ENCODE measurements at places on chromosomes 16 and 17. TPM values are rescaled to one million over a fixed set of nuclear protein-coding genes. Genes with fewer than 3 reads are reported as not detected.

TMC7 gene
- 0.43 TPM for total RNA-seq

PIPOX gene
- total RNA-seq = 91.7 TPM

EMC8 gene
- 29.6 TPM for total RNA-seq

CSF3 gene
- 1.4 TPM for total RNA-seq

GLP2R gene
- total RNA-seq = not detected

C1QTNF1 gene
- 45.7 TPM for total RNA-seq

TMEM92 gene
- total RNA-seq = not detected

KRT23 gene
- not detected for total RNA-seq

MGRN1 gene
- total RNA-seq = 11.6 TPM

DNA sequence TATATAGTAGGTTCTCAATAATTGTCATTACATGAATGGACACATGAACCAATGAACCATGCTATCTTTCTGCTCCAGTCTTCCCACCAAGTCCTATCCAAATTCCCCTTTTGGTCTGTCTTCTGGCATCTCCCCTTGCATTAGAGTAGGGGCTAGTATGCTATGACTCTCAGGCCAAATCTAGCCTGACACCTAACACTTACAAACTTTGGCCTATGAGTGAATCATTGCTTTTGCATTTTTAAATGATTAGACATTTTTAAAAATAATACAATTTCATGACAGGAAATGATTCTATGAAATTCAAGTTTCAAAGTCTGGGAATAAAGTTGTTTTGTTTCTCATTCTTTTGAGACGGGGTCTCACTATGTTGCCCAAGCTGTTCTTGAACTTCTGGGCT, 102.5 kb upstream of the MAF start:
- DNase-seq = no peak

DNA sequence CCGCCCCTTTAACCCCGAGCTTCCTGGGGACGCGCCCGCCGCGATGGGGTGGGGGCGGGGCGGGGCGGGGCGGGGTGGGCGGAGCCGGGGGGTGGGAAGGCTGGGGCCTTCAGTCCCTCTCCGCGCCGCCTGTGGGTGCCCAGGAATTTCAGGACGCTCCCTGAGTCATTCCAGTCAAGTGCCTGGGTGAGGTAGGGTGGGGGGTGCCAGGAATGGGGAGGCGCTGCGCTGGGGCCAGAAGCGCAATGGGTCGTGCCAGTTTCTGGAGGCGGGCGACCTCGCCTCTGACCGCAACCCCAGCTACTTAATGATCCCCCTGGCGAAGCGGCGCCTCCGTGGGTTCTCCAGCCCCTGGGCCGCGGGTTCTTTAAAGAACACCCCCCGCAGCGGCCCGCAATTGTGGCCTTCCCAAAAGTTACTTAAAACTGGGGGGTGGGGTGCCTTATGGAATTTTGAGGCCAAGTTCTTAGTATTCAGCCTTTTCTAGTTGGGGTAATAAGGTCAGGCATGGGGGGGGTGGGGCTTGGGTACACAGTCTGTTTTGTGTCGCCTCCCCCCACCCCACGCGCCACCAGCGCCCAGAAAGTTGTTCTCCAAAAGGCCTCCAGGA, 826 bp upstream of the GSE1 start:
- DNase-seq = peak; percentile 86

- peak; percentile 62 for DNase-seq
Measured at GRCh38 chr17:19753661-19754463, 5.8 kb upstream of the ALDH3A1 start.

DNA sequence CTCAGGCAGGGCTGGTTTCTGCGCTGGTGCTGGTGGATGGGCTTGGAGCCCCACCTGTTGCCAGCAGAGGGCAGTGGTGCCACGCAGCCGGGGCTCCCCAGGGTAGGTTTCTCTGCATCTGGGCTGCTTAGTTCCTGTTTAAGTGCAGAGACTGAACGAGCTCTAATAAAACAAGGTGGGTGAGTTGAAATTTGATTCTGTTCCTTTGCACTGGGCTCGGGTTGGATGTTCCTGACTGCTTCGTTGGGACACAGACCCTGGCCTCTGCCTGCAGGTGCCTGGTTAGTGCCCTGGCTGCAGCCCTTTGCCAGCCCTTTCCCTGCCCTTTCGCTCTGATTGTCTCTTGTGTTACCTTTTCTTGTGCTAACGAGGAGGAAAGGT, 30.0 kb downstream of the TBCD start:
- peak; percentile 93 for DNase-seq

- DNase-seq = no peak
Measured at GRCh38 chr17:59493867-59494266, 71.5 kb upstream of the DHX40 start.

DNA sequence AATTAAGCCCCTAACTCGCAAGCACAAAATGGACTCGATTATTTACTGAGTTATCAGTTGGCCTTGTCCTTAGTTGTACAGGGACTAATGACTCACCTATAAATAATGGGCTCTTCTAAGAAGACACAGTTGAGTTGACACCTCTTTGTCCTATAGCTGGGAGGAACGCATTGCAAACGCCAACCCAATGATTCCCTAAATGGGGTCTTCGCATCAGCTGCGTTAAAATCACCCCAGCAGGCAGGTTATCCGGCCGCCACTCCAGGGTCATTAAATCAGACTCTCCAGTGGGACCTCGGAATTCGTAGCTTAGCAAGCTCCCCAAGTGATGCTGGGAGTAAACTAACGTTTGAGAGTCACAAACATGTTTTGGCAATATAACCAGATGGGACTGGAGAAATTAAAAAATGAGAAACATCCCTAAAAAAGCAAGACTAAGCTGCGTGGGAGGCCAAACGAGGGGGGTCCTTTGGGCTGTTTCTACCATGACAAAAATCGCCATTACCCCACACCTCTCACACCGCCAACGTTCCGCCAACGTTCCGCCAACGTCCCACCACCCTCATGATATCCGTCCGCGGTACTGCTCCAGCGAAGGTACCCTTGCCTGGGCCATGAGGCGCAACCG, 932 bp upstream of the NFE2L1 start:
- peak; percentile 31 for DNase-seq

- peak; percentile 45 for DNase-seq
Measured at GRCh38 chr16:86252596-86252995, 257.7 kb upstream of the FOXF1 start.

DNA sequence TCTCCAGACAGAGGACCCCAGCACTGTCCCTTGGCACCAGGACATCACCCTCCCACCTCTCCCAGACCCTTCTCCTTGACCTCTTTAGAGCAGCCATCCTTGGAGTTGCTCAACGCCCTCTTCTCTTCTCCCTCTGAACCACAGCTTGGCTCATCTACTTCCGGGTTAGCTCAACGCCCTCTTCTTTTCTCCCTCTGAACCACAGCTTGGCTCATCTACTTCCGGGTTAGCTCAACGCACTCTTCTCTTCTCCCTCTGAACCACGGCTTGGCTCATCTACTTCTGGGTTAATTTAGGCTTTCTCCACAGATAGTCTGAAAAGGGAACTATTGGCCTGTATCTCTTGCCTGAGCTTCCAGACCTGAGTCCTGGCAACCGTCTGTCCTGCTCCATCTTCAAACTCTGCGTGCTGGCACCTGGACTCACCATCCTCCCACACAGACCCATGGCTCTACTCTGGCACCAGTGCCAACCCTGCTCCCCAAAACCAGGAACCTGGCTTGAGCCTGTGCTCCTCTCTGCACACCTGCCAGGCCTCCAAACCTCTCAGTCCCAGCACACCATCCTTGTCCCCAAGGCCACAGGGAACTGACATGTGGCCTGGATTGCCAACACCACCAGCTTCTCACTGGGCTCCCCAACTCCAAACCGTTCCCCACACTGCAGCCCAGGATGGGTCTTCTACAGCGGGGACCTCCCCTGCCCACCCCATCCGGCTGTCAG, 25.3 kb upstream of the FAAP100 start:
- no peak for DNase-seq

DNA sequence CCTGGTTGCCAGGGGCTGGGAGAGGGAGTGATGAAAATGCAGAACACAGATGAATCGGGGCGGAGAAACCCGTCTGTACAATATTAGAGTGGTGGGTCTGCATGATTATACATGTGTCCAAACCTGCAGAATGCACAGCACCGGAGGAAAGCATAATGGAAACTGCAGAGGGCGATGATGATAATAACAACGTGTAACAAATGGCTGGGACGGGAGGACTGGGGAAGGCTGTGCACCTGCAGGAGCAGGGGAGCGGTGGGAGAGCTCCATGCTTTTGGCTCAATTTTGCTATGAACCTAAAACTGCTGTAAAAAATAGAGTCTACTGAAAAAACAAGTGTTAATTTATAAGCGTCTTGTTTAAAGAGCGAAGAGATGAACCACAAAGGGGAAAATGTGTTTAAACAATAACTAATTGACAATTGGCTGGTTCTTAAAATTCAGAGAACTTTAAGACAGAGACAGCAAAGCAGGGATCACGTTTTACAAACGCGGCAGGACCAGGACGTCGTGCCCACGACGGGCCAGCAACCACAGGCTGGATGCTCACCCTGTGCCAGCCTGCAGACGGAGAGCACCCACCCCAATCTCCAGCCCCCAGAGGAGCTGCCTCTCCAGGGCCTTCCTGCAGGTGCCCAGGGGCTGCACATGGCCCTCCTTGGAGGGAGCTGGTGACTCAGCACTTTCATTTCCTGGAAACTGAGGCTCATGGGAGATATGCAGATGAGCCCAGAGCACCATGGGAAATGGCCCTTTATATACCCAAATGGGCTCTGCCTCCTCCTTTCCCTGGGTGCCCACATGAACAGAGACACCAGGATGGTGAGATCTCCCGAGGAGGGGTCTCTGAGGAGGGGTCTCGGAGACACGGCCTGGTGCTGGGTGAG, at the start of gene TEX19:
Gene TEX19, plus strand, starts transcription at position 783 of the 886 bp plus-strand sequence. CDS start 2,904 bp downstream, outside the sequence.
- DNase-seq = peak; percentile 82

DNA sequence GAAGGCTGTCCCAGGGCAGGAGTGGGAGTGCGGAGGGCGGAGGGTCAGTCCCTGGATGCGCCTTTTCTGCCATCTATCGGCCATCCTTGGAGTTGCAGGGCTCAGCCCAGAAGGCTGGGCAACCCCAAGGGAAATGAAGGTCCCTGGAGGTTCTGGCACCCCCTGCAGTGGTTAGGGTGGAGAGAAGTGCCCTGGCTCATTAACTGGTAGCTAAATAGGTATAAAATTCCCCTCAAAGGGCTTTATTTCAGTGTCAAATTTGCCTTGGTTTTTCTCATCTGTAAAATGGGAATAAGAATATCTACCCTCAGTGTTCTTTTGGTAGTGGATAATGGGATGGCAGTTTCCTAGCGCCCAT, 22.4 kb downstream of the C17orf75 start:
- DNase-seq = peak; percentile 75

DNA sequence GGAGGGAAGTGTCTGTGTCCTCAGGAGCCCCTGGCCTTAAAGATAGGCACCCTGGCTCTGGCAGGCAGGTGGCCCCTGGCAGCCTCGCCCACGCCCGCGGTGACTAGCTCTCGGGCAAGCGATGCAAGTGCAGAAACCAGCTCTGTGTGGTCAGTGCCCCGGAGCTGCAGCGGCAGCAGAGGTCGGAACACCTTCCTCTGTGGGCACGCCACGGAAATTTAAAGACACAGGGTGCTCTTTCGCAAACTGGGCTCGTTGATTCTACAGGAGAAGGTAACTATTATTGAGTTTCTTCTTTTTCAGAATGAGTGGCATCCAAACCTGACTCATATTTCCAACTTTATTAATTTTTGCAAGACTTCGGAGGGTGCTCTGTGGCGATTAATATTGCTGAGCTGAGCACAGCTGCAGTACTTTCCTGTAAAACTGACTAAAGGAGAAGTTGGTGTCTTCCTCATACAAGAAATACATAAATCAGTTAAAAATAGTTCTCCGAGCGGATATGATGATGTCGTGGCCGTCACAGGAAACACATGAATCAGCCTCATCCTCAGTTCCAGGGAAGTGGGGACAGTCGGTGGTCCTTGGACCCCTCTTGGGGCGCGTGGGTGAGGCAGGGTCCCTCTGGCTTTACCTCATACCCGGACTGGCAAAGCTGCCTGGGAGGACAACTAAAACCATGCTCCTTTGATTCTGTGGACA, 120.2 kb downstream of the METRNL start:
- no peak for DNase-seq

- DNase-seq = no peak
Measured at GRCh38 chr17:49067163-49067562, 65.4 kb upstream of the B4GALNT2 start.

- no peak for DNase-seq
Measured at GRCh38 chr17:81340607-81341515, 45.8 kb upstream of the SLC38A10 start.

GRCh38 chr17:1503699-1504098, 11.2 kb upstream of the MYO1C start:
- no peak for DNase-seq

DNA sequence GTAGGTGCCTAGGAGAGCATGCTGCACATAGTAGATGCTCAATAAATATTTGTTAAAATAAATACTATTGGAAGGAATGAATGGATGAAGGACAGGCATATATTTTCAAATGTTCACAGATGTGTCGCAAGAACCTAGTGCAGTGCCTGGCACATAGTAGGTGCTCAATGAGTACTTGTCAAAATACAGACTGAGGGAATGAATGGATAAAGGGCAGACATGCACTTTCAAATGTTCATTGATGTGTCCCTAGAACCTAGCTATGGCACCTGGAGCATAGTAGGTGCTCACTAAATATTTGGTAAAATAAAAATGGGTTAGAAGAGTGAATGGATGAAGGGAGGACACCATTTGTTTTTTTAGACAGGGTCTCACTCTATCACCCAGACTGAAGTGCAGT, 26.1 kb downstream of the XYLT1 start:
- DNase-seq = no peak

DNA sequence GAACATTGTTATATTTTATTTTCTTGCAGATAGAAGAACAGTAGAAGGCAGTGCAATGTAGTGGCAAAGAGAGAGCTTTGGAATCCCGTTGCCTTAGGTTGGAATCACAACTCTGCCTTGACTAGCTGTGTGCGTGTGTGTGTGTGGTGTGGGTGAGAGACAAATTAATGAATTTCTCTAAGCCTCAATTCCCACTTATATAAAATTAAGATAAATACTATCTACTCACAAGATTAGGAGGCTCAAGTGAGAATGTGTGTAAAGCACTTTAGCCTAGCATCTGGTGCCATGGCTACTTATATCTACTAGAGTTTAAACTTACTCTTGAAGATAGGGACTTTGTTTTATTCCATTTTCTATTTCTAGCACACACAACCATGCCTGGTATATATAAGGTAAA, 12.8 kb downstream of the CPD start:
- no peak for DNase-seq

DNA sequence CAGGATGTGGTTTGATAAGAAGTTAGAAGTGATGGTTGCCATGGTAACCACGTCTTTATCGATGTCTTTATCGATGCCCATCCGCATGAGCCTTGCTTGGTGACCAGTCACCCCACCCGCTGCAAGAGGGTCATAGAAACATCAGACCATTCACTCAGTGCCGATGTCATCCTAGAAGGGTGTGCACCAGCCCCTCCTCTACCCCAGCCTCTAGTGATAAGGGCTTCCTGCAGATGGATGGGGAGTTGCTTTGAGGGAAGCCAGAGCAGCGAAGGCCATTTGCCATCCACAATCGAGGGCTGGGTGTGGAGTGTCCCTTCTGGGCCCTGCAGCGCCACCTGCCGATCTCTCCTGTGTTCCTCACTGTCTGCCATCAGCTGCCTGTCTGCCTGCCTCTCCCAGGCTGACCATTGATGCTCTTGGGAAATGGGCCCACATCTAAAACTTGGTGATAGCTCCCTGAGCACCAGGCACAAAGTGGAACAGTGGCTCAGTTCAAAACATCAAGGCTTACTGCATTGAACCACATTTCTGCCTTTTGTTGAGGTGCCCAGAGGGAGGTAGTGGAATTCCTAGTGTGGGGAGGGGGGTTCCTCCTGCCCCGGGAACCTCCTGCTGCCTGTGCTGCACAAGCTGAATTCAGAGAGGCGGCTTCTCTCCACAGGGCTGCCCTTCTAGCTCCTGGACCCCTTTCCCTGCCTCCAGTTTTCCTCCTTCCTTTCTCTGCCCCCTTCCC, 8.9 kb downstream of the CALB2 start:
- peak; percentile 65 for DNase-seq
